EL (cell line): ENCODE measurements at places on chromosomes 6 and 20.

DNA sequence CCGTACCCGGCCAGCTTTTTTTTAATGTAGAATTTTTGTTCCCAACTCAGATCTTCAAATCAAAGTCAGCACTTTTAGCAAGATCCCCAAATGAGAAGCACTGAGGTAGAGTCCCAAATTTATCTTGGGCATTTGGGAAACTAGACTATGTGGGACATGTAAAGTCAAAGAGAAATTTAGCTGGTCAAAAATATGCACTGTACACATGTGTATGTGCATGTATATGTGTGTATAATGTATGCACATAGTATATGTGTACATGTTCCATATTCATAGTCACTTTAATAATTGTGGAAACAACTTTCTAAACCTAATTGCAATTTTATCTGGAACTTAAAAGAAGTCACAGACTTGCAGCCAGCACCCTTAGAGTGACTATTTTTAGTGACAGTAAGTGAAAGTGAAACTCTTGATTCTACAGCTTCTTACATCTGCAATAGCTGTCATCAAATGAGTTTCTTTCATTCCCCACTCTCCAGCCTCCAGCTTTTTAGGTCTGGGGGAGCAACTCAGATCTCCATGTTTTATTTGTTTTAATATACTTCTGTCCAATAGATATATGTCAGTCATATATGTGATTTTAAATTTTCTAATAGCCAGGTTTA is 53.6 kb downstream of the CDC40 start:
- peak; percentile 17 for DNase-seq

DNA sequence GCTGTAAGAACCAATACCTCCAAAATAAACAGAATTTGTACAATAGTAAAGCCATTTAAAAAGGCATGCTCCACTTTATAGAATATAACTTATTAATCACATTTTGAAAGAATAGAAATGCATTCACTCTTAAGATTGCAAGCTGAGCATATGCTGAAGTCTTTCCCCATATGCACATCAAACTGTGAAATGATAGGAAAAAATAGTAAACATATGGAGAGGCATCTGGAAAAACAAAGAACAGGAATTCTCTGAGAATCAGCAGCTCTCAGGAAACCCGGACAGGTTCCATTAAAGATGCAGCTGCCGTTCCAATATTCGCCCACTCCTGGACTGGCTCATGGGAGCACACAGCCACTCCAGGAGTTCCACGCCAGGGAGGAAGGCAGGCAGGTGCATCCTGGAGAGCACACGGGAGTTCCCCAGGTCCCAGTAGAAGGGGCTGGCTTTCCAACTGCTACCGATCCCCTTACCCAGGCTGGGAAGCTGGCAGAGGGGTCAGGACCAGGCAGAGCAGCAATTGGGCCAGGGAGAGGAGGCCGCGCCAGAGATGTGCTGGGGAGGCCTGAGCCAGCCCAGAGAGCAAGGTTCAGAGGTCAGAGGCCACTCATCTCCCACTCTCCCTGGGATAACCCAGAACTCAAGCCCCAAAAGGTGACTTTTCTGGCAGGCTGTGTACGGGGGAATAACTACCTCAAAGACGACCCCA is 111.1 kb downstream of the DLL1 start:
- no peak for DNase-seq

DNA sequence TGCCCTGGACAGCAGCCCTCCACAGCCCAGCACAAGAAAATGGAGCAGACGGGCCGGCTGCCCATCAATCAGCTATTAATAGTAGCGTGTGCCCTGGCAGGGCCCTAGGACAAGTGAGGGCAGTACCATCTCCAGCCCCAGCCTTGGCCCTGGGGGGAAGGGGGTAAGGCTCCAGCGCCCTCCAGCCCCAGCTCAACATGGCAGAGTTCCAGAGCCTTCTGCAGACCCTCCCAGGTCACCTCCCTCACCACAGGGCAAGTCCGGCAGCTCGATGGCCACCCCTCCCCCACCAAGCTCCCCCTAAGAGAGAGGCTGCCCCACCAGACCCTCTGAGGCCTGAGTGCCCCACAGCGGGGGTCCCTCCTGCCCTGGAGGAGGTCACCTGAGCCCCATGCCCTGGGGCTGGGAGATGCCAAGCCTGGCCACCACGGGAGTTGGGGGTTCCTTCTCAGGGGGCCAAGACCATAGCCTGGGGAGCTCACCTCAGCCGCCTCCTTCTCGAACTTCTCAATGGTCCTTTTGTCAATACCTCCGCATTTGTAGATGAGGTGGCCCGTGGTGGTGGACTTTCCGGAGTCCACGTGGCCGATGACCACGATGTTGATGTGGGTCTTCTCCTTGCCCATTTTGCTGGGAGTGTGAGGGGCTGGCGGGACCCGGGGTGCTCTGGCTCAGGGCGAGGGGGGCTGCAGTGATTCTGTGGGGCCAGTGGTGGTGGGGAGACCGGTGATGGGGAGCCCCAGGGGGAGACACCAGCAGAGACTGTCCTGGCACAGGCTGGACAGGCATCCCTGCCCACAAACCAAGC is 1.5 kb downstream of the EEF1A2 start:
- no peak for DNase-seq

DNA sequence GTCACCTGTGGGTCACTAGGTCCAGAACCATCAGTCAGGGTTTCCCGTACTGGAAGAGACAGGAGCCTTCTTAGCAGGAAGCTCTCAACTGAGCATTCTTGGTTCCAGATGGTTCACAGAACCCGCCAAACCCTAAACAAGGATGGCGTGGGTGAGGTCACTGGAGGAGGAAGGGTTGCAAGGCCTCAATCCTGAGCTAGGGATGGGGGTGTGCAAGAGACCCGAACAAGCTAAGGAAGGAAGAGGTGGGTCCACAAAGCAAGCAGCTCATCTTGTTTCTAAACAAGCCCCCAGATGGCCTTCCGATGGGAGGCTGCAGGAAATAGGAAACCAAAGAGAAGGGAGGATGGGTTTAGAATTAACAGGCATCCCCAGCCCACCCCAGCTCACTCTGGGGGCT is 92.7 kb downstream of the PREX1 start:
- no peak for DNase-seq

- DNase-seq, result no peak
These were observed 11.5 kb upstream of the BTBD9 start for GRCh38 chr6:38651121-38651784.

GRCh38 chr6:151279891-151280290 is 40.1 kb downstream of the AKAP12 start:
- DNase-seq, result no peak
